NCI-H2171 treated with DMSO at 0.1 percent for 48 hours (cell line): ENCODE measurements at places on chromosomes 16 and 17.

GRCh38 chr17:57732062-57732461, 13.0 kb downstream of the CCDC182 start:
- peak; percentile 94 for DNase-seq

DNA sequence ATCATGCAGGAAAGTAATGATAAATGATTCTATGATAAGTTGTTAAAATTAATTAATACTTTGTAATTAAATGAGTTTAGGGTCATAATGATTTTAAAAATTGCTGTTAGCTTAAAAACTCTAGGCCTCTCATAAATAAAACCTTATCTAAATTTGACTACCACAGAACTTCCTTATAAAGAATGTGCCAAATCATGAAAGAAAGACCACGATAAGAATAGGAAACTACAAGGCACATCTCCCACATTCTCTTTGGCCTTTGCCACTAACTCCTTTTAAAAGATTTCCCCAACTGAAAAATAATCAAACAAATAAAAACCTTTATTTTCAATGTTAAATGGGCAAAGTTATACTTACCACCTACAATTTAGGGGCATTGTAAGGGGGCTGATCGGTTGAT, 164.6 kb upstream of the C17orf78 start:
- no peak for DNase-seq

DNA sequence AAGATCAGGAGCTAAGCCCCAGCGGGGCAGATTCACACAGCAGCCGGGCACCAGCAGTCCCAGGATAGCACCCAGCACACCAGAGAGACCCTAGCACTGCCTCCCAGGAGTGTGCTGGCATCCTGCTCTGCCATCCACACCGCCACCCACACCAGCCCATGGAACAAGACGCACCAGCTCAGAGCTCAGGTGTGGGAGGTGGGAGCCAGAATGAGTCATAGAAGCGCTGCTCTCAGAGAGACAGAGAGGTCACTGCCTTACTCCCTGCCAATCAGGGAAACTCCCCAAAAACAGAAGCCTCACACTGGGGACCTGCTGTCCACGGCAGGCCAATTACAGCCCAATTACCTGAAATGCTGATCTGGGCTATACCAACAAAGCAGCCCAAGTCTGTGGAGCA, 64.9 kb downstream of the CDYL2 start:
- no peak for DNase-seq

DNA sequence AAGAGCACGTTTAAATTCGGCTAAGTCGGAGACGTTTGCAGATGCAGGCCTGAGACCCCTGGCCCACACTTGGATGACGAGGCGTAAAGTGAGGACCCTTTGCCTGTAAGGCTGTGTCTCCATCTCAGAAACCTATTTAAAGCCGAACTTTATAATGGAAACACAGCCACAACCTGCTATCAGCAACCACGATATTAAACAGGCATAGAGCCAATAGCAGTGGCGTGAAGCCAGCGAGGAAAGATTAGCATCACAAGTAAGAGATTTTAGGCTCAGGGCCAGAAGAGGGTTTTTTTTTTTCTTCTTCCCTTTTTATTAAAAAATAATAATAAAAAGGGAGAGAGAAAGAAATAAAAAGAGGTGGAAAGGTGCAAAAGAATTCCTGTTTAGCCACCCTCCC, 111.3 kb upstream of the NOL11 start:
- peak; percentile 71 for DNase-seq

- no peak for DNase-seq
These were observed 25.2 kb downstream of the PLD6 start for GRCh38 chr17:17180741-17181525.

DNA sequence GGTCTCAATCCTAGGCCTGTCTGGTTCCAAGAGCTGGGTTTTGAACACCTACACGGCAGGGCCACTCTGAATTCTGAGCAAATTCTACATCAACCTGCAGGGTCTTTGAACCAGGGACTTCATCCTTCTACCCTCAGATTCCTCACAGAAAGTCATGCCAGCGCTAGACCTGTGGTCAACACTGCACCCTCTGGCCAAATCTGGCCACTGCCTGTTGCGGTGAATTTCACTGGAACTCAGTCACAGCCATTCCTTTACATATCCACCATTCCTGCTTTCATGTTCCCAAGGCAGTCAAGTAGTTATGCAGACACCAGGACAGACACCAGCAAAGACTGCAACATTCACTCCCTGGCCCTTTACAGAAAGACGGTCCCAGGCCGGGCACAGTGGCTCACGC, 144.6 kb downstream of the C16orf95 start:
- DNase-seq = no peak

DNA sequence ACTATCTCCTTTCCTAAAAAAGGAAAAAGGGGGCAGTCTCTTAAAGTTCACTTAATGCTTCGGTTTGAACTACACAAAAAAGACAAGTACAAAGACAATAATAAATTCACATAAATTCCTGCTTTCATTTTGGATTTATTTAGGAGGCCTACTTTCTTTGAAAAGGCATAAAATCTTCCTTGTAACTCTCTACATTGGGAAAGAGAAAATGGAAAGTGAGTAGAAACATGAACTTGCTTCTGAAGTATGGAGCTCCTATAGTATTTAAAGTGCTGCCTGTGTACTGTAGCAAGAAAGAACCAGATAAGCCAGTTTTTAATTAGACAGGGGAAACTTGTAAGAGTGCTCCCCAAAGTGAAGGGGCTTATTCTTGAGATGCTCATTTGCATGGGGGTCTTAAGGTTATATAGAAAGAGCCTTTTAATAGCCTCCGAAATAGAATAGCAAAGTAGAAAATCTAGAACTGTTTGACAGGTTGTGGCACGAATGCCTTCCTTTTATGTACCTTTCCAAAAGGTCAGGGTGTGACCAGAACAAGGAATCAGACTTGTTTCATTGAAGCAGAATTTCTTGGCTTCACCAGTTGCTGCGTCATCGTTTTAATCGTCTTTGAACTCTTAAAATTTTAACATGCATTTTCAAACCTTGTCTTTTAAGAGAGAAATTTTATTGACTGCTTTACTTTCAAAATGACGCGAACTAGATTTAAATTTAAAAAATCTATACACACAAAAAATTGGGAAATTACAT, 12.9 kb downstream of the GAN start:
- DNase-seq = no peak

GRCh38 chr17:42329025-42329976, 41.0 kb downstream of the STAT5A start:
- peak; percentile 91 for DNase-seq

GRCh38 chr17:21297597-21297996, 13.1 kb downstream of the MAP2K3 start:
- no peak for DNase-seq

- no peak for DNase-seq
These were observed 98.6 kb upstream of the PMFBP1 start for GRCh38 chr16:72270531-72270930.

DNA sequence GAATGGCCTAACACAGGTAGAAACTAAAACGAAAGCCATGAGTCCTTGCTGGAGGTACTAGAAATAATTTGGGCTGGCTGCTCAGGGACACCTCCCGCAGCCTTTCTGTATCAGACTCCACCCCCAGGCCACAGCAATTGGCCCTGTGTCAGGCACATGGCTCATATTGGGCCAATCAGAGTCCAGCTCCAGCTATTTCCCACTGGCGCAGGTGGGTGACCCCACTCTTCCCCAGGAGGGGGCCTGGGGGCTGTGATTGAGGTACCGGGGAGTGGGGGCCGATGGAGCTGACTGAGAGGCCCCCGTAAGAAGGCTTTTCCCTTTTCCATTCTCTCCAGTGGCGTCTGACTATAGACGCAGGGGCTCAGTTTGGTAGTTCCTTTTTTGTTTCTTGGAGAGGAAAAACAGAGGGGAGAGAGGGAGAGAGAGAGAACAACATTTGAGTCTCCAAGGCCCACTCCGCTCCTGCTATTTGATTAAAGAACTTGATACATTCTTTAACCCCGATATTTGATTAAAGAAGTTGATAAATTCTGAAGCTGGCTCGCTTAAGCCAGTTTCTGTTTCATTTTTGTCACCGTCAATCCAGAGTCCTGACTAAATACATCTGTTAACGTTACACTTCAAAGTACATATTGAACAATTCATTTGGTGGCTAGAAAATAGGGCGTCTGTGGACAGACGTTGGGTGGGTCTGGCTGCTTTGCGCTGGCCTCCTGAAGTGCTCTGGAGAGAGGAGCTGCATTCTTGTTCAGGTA, 26.3 kb downstream of the FOXL1 start:
- no peak for DNase-seq

DNA sequence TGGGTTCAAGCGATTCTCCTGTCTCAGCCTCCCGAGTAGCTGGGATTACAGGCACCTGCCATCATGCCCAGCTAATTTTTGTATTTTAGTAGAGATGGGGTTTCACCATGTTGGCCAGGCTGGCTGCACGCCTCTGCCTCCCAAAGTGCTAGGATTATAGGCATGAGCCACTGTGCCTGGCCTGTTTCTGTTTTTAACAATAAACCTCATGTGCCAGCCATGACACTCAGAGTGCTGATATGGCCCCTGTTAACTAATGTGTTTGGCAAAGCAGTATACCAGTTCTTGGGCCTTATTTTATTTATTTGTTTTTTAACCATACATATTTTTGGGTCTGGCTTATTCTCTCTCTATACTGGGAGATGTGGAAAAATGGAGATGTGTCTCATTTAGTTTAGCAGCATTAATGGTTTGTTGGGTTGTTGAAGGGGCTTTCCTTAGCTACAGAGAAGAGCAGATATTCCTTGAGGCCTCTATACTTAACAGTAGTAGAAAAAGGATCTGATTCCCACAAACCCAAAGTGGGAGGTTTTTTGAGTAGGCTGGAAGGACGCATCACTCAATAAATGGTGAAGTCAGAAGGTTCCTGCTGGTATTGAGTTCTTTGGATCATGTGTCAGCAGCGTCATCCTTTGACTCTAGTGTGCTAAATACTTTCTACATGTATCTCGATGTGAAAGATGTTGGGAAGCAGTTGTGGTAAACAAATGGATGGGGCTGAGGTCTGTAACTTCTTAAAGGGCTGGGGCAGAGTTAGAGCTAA, 16.2 kb upstream of the CDK5R1 start:
- no peak for DNase-seq

- no peak for DNase-seq
These were observed 21.3 kb downstream of the ZCCHC14 start for GRCh38 chr16:87471278-87472141.

DNA sequence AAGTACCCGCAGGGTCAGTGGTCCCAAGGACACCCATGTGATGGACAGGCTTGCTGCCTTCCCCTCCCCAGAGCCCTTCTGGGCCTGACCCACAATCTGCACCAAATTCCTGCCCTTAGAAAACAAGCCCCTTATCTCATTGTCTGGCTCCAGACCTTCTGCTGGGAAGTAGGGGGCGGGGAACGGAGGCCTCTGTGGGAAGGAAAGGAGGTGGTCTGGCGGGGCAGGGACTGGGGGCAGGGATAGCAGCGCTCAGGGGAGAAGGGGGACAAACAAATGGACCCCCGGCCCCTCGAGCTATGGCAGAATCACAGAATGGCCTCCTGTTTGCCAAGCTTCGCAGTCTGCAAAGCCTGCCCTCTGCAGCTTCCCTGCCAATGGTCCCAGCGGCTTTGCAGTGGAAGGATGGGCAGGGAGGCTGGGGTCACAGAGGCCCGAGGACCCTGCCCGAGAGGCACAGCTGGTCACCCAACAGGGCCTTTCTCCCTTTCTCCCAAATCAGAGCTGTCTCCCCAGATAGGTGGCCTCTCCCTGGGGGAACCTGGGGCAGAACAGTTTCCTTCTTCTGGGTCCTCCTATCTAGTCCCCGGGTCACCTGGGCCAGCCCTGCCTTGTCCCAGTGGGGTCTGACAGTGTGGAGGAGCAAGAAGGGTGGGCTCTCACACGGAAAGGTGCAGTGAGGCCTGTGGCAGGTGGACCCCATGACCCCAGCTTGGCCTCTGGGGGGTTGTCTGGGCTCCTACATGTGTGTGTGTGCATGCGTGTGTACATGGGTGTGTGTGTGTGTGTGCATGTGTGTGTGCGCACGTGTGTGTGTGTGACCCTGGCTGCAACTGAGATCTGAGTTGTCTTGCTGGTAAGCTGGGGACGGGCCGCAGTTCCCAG, 25.5 kb downstream of the TMEM235 start:
- no peak for DNase-seq

DNA sequence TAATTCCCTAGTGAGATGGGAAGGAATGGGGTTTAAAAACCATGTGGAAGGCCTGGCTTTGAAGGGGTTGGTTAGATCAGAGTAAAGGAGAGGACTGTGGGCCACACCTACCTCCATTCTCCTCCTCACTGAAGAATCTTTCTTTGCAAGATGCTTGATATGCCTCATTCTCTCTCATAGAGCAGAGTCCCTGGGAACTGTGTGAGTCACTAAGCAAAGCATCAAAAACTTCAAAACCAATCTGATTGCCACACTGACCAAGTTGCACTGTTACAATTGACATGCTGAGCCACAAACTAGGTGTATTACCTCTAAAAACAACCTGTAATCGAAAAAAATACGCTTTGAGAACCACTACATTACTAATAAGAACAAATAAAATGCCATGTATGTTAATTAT, 2.0 kb downstream of the TUBD1 start:
- no peak for DNase-seq

DNA sequence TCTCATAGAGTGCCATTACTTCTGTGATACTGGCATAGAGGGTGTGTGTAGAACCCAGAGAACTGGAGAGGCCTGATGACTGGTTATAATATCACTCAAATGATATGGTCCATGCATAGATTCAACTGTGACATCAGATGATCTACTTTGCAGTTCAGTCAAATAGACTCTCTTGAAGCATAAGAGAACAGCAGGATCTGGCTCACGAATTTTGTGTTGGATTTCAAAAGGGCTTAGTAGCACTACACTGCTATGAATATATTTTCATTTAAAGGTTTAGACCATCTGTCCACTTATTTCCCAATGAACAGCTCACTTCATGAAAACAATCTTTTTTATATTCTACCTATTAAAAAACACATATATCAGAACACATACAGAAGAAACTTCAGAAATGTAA, 119.7 kb downstream of the KIF2B start:
- DNase-seq = no peak

DNA sequence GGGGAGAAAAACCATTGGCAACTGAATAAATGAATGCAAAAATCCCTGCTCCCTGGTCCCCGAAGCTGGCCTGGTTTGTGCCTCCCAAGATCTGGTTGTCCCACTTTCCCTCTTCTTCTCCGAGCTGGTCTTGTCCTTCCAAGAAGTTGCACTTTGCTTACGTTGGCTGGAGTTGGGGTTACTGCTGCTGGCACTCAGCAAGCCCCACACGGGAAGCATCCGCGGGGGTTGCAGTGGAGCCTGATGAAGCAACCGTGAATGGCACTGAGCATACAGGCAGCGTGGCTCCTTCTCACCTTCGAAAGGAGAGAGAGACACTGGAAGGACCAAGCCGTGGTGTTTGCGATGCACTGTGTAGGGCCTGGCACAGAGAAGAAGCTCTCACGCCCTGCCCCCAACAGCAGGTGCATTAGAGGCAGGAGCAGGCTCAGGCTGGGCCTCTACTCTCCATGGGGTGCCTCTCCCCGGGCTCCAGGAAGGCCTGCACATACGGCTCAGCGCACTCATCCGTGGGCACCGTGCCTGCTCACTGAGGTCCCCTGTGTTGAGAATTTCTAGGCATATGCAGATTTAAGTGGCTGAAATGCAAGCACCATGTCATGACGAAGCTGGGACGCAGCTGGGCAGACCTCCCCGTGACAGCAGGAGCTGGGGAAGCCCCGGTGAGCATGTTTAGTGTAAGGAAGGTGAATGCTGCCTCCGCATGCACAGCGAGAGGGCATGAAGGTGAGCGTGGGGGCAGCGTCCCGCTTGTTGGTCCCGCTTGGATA, 12.1 kb downstream of the CA5A start:
- peak; percentile 99 for DNase-seq
